Anterior cingulate cortex (tissue), 58 donors: ENCODE measurements at places on chromosomes 7 and 10.

DNA sequence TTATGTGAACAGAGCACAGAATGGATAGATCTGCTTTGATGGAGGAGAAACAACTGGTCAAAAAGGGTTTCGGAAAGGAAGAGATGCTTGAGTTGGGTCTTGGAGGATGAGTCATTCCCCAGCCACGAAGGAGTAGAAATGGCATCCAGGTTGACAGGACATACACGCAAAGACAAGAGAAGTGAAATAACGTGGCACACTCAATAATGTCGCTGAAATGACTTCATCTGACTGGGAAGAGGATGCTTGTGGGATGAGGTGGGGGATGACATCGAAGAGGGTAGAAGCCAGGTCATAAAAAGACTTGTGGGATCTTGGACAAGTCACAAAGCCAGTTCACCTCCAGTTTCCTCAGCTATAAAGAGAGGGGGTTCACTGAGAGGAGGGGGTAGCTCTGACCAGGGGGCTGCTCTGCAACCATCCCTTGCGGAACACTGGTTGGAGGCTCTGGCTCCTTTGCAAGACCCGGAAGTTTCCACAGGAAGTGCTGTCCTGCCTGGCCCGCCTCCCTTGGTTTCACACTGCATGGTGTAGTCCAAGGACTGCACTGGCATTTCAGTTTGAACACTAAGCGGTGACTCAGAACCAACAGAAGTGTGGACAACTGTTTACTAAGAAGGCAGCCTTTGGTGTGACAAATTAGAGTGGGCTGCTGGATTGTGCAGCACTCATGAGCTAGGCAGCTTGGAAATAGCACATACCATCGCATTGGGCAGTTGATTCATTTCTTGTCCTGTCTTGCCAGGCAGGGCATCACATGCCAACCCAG is 189.9 kb upstream of the ADO start:
- DNase-seq: no peak

GRCh38 chr7:68122801-68123200 is 1126.2 kb downstream of the TYW1 start:
- no peak for DNase-seq

DNA sequence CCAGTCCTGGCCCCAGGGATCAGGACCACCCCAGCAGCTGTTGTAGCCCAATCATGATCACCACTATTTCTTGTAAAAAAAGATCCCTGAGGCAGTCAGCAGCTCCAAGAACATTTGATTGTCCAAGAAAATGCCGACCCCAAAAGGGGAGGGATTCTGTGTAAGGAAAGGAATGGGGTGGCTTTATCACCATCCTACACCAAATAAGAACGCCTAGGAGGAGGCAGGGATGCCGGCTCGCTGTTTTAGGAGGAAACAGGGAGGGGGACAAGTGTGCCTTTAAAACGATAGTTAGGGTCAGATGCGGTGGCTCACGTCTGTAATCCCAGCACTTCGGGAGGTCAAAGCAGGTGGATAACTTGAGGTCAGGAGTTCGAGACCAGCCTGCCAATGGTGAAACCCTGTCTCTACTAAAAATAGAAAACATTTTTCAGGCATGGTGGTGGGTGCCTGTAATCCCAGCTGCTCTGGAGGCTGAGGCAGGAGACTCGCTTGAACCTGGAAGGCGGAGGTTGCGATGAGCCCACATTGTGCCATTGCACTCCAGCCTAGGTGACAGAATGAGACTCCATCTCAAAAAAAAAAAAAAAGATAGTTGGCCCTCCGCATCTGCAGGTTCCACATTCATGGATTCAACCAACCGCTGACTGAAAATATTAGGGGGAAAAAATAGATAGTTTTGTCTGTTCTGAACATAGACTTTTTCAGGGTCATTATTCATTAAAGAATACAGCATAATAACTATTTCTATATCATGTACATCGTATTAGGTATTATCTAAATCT is 63.6 kb downstream of the PDIA4 start:
- DNase-seq: no peak

- no peak for DNase-seq
Measured at GRCh38 chr7:17632384-17632783, 307.9 kb downstream of the SNX13 start.

- DNase-seq: no peak
Measured at GRCh38 chr7:4017081-4017480, 665.0 kb upstream of the FOXK1 start.

- no peak for DNase-seq
Measured at GRCh38 chr10:131480861-131481260, 169.3 kb upstream of the TCERG1L start.

DNA sequence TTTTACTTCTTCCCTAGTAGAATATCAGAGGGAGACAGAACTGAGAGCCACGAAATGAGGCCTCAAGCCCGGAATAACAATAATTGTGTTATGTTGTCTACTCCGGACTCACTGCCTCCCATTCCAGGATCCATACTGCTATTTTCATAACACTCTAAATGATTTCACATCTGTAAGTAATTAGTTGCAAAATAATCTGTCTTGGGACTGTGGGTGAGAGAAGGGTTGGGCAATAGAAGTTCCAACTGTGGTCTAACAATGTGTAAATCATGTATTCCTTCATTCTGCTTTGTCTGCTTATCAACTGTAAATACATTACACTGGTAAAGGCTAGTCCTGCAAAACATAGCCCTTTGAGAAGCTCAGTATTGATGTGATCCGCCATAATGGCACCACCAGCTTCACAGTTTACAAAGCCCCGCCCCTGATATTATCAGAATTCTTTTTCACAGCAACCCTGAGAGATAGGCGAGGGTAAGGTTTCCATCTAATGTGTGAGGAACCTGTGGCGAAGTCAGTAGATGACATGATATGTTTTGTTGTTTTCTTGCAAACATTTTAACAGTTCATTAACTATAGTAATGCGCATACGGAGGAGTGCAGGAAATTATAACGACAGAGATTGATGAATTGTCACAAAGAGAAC is 265.7 kb upstream of the BMPER start:
- DNase-seq: no peak

GRCh38 chr10:87642486-87642885 is 17.2 kb upstream of the PAPSS2 start:
- DNase-seq: no peak

DNA sequence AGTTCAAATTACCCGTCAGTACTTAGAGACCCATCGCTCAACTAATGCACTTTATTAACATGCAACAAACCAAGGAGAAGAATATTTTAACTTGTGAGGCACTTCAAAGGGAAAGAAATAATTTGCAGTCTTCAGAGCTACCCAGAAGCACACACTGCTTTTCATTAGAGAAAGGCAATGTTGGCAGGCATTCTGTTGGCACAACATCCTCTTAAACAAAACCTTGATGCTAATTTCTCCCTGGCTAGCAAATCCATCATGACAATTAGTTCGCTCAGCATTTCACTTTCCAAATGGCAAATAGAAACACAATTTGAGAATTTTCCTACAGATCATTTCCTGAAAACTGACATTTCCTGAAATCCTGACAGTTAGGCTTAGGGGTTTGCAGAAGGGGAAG is 155.6 kb upstream of the FAM13C start:
- no peak for DNase-seq

- DNase-seq: no peak
Measured at GRCh38 chr10:63123727-63124362, 9.3 kb upstream of the NRBF2 start.
